ENCODE measurements at places on chromosomes 1 and 21.

GRCh38 chr1:187551061-187551460 is 722.3 kb downstream of the PLA2G4A start:
- DNase-seq, result no peak

- no peak for DNase-seq
Measured at GRCh38 chr1:36166938-36167905, 11.3 kb downstream of the MAP7D1 start.

DNA sequence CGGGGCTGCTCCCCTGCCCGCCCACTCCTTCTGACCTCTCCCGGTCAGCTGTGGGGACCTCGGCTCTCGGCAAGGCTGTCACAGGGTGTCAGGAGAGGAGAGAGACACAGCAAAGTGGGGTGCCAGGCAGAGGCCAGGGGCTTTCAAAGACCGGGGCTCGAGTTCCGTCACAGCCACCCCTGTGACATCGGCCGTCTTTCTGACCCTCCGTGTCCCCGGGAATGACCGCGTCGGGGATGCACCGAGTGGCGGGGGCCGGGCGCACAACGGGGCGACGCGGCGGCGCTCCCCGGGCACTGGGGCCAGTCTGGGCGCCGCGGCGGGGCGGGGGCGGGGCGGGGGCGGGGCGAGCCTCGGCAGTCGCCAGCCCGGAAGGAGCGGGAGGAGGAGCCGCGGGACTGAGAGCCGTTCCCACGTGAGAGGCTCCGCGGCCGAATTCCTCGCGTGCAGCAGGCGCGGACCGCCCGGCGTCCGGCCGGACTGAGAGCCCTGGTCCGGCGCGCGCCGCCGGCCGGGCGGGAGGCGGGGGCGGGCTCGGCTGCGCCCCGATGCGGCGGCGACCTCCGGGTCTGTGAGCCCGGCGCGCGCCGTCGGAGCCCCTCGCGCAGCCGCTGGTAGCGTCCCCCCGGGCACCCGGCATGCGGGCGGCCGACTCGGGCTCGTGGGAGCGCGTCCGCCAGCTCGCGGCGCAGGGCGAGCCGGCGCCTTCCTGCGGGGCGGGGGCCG is 229.7 kb upstream of the TMEM51 start:
- DNase-seq, result peak; percentile 30

DNA sequence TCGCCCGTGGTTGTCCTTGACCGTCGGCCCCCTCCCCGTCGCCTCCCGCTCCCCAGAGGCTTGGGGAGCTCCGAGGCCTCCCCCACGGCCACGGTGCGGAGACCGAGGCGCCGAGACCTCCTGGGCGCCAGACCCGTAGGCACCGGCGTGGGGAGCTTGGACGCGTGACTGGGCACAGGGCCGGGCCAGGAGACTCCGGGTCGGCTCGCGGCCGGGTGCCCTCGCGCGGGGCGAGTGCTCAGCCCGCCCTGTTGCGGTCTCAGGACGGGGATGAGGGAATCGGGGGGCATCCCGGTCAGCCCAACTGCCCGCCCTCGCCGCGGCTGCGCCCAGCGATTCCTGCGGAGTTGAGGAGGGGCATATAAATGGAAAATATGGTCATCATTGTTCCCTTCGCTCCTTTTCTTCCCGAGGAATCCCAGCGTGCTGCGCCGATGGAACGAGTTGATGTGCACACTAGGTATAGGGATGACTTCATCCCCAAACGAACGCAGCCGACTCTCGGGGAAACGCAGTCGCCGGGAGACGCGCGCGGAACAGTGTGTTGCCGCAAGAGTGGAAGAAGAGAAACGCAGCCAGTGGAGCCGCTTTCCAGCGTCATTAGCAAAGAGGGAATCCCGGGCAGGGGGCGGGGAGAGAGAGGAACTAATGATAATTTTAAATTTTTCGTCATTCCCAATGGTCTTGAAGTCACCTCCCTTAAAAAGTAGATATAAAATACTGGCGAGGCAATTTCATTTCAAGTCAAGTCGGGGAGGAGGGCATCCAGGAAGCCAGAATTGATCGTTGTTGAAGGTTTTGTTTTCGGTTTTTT is 747 bp upstream of the ENAH start:
- DNase-seq, result peak; percentile 47

DNA sequence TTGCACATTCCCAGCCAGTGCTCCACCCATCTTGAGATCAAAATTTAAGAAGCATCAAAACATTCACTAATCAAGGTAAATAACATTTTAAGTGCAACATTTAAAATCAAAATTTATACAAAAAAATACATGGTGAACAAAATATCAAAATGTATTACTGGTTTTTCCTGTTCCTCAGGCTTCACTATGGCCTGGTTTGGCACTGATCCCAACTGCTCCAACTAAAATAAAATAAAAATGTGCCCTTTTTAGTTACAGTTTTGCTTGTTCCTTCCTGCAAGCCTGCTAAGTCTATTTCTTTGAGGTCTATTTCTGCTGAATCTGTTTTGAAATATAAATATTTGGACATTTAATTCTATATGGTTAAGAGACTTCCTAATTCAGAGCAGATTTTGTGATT is 54.9 kb downstream of the ADAMTS1 start:
- DNase-seq, result no peak

- DNase-seq, result no peak
Measured at GRCh38 chr1:234288946-234289345, 84.3 kb upstream of the COA6 start.

DNA sequence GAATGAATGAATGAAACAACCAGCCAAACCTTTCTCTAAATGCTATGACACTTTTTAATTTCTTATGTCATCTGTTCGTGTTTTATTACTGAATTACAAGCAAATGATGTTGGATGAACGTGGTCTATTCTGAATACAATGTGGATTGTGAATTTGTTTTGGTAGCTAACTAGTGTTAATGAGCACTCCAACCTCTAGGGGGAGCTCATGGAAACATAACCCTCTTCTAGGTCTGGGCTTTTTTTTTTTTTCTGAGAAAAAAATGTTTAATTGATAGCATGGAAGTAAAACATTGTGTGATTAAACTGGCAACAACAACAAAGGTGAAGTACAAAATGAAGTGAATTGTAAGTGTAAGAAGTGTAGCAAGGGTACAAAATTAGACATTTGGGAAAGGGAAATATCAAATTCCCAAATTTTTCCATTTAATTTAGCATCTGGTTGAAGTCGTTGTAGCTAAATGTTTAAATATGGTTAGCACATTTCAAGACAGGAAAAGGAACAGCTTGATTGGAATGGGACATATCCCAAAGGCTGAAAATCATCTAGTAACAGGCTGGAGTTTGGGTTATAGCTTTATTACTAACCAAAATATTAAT is 42.6 kb upstream of the PTGS2 start:
- peak; percentile 43 for DNase-seq

GRCh38 chr1:180407051-180407450 is 95.3 kb downstream of the ACBD6 start:
- no peak for DNase-seq

DNA sequence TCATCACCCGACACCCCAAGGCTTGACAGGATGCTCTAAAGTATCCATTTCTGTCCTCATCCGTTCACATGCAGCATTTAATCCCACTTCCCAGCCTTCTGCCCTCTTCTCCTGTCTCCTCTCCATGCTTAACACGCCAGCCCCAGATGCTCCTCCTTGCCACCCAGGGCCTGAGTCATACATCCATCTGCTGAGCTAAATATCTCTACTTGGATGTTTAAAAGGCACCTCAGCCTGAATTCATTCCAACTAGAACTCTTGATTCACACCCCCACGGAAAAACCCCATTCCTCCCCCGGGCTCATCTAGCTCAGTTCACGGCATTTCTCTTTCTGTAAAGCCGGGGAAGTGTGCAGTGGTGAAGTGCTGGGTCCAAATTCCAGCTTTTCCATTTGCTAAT is 27.7 kb downstream of the TEX35 start:
- DNase-seq, result peak; percentile 35

- peak; percentile 95 for DNase-seq
Measured at GRCh38 chr1:41662765-41663437, 178.4 kb upstream of the EDN2 start.

DNA sequence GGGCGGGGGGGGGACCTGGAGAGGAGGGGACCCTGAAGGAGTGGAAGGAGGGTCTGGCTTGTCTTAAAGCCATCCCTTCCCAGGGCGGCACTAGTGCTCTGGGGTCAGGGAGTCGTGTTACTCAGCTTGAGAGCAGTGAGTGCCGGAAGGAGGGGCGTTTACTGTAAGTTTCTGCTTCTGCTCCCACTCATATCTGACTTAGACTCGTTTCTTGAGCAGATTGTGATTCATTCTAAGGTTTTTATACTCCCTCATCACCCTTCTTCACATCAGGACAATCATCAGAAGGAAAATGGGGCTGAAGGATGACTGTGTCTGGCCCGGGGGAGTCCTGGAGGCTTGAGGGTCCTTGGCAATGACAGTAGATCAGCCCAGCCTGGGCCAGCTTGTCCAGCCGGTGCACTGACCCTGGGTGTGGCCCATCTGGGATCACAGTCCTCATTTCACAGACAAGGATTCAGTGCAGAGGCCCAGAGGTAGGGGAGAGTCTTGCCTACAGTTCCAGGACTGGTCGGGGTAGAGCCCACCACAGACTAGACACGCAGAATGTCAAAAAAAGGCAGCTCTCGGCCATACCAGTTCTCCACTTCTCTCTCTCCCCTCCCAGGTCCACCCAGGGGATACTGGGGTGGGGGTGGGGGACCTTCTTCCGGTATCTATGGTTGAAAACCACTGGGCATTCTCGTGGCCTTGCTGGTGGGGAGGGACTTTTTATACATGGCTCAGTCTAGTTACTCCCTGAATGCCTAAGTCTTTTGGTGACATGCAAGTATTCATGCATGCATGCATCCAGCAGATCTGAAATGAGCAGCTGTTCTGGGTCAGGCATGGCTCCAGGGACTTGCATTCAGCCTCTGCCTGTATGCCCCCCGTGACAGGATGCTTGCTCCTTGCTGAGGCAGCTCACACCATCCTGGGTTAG is 5.1 kb downstream of the TNFRSF8 start:
- DNase-seq, result peak; percentile 37

DNA sequence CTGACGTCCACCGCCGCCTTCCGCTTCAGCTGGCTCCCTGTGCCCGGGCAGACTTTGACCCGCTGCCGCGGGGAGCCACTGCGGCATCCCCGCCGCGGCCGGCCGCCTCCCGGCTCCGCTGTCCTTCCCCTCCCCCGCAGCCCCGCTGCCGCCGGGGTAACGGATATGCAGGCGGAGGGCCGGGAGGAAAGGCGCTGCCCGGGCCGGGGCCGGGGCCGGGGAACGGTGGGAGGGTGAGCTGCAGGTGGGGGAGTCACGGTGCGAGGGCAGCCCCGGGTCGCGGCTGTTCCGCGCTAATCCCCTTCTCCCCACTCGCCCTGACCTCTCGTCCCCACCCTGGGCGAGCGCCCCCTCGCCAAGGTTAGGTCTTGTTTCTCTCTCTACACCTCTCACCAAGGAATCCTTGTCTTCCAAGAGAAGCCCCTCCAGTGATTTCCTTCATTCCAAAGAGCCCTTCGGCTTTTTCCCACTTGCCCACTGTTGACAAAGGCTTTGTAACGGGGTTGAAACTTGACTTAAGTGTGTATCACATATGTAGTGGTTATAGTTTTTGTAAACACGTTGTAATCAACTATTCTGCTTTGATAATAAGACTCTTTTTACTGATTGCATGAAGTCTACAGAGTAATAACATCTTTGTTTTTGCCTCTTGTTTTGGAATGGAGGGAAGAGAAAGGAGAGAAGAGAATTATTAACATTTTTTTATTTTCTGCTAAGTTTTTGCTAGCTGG is 669 bp downstream of the XPR1 start:
- no peak for DNase-seq

Data from inflammatory macrophage treated with lipopolysaccharide for 1 hour (primary cell).